ENCODE measurements at places on chromosomes 13 and 19. TPM values are rescaled to one million over a fixed set of nuclear protein-coding genes. Genes with fewer than 3 reads are reported as not detected.

The ZNF91 gene
- total RNA-seq = 106 TPM

The RPL36 gene
- total RNA-seq = 504 TPM

The KANK3 gene
- total RNA-seq = 19.3 TPM

The ZNF575 gene
- total RNA-seq = 1.6 TPM

The CD79A gene
- 0.68 TPM for total RNA-seq

DNA sequence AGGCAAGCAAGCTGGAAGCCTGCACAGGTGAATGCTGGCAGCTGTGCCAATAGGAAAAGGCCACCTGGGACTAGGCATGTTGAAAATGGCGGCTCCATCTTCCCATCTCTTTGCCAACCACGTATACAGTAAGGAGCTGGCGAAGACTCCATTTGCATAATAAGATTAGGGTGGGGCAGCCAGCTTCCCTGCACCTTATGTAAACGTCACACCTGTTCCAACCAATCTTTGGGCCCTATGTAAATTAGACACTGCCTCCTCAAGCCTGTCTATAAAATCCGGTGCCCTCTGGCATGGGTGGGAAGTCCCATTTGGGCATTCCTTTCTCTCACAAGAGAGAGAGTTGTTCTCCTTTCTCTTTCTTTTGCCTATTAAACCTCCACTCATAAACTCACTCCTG lies 16.8 kb downstream of the ADGRE2 start:
- no peak for DNase-seq

GRCh38 chr13:54092686-54093085 lies 1064.1 kb downstream of the OLFM4 start:
- DNase-seq = no peak

DNA sequence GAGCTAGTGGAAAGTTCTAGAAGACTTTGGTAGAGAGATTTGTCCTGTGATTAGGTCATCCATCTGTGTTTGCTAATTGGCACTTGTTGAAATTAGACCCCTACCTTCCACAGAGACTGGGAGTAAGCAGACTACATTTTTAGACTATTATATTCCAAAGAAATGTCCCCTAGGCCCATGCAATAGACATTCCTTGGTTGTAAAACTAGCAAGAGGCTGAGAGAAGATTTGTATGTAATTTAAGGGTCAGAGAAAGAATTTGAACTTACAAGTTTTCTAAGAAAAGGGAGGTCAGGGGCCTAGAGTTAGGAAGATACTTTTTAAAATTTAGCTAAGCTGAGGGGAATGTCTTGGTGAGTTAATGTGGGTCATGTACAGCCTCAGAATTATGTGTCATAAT lies 470.7 kb upstream of the SLITRK1 start:
- DNase-seq = no peak

DNA sequence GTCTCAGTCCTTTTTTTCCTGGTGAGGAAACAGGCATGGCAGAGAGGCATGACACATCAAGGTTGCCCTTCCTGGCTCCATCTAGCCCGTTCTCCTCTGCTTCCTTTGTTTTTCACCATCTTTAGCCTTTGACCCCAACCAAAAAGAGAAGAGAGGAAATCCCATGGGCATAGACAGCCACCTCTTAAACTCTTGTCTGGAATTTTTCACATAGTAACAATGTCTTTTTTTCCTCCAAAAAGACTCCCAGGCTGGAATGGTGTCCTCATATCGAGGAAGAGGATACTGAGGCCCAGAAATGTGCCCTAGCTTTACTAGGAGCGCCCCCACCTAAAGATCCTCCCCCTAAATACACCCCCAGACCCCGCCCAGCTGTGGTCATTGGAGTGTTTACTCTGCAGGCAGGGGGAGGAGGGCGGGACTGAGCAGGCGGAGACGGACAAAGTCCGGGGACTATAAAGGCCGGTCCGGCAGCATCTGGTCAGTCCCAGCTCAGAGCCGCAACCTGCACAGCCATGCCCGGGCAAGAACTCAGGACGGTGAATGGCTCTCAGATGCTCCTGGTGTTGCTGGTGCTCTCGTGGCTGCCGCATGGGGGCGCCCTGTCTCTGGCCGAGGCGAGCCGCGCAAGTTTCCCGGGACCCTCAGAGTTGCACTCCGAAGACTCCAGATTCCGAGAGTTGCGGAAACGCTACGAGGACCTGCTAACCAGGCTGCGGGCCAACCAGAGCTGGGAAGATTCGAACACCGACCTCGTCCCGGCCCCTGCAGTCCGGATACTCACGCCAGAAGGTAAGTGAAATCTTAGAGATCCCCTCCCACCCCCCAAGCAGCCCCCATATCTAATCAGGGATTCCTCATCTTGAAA lies at the start of gene GDF15:
Gene GDF15, plus strand, starts transcription at position 484 of the 868 bp plus-strand sequence. Its CDS starts 32 bp downstream, at position 516.
- peak; percentile 56 for DNase-seq

DNA sequence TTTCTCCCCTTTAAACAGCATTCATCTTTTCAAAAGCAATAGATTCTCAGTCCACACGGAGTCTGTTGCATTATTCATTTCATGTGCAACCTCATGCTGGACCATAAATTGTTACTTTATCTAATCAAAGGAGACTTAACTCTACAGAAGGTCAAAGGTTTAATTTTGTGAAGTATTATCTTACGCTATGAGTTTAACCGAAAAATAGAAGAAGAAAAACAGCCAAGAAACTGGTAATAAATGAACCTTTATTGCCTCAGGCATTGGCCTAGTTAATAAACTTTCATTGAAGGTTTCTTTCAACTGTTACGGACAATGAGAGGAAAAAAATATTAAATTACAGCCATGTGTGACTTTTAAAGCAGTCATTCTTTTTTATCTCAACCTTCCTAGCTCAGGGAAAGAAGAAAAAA lies 223.6 kb downstream of the DACH1 start:
- DNase-seq = no peak

GRCh38 chr19:32653599-32653915 lies 21.4 kb downstream of the ANKRD27 start:
- no peak for DNase-seq

- no peak for DNase-seq
Measured at GRCh38 chr13:56187331-56187730, 953.4 kb upstream of the PRR20A start.

DNA sequence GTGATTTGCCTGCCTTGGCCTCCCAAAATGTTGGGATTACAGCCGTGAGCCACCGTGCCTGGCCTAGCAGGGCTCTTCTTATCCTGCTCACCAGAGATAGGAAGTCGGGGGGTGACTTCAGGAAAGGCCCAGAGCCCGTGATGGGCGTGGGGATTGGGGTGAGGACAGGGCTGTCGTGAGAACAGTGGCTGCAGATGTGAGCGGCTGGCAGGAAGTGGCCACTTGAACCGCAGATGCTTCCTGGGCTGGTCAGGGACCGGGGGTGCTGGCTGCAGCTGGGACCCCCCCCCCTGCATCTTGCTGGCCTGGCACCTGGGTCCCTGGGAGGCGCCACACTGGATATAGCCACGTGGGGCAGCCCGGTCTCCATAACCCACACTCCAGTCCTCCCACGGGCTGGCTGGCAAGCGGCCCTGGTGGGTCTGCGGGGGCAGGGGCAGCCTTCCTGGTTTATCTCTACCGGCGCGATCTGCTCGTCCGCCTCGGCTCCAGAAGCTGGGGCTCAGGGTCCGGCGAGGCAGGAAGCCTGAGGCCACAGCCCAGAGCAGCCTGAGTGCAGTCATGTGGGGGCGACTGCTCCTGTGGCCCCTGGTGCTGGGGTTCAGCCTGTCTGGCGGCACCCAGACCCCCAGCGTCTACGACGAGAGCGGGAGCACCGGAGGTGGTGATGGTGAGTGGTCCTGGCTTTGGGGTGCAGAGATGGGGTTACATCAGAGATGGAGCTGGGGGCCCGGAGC lies at the start of gene F2RL3:
Gene F2RL3, plus strand, starts transcription at position 371 of the 737 bp plus-strand sequence. Its CDS starts 191 bp downstream, at position 562.
- peak; percentile 72 for DNase-seq

GRCh38 chr13:113105032-113105920 lies at the start of gene F7:
TSS of gene F7 (plus strand) at chr13:113105791. CDS start at chr13:113105842, 51 bp downstream.
- no peak for DNase-seq

DNA sequence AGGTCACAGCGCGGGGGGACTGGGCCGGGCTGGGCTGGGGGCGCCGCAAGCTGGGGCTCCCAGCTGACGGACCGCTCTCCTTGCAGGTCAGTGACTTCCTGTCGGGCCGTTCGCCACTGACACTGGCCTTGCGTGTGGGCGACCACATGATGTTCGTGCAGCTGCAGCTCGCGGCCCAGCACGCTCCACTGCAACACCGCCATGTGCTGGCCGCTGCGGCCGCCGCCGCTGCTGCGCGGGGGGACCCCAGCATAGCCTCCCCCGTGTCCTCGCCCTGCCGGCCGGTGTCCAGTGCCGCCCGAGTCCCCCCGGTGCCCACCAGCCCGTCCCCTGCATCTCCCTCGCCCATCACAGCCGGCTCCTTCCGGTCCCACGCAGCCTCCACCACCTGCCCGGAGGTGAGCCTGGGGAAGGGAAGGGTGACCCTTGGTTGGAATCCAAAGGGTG lies 5.7 kb downstream of the MIDN start:
- DNase-seq = no peak

- no peak for DNase-seq
Measured at GRCh38 chr13:35957241-35957731, 173.9 kb downstream of the DCLK1 start.

GRCh38 chr13:27137759-27138158 lies 33.9 kb downstream of the USP12 start:
- no peak for DNase-seq

- DNase-seq = no peak
Measured at GRCh38 chr13:99911965-99912566, 59.5 kb downstream of the ZIC5 start.
